ENCODE measurements at places on chromosomes 2 and 18.

- peak; percentile 89 for DNase-seq
Observed at GRCh38 chr2:118309946-118310680, 221.8 kb downstream of the INSIG2 start.

- DNase-seq, result peak; percentile 13
Observed at GRCh38 chr18:12155996-12156395, 62.4 kb downstream of the ANKRD62 start.

DNA sequence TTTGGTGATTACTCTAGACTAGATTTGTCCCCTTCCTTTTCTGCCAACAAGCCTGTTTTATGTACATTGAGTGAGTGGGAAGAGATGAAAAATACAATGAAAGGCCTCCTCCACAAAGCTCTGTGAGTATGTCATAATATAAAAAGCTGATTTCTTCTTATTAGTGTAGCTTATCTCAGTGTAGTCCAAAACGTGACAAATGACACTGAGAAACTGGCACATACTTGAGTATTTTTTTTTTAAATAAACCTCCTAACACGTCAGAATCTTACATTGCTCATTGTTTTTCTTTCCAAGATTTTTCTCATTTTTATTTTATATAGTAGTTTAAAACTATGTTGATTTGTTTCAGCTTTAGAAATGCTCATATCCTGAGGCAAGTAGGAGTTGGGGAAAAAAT is 17.9 kb upstream of the FIGN start:
- DNase-seq, result no peak

DNA sequence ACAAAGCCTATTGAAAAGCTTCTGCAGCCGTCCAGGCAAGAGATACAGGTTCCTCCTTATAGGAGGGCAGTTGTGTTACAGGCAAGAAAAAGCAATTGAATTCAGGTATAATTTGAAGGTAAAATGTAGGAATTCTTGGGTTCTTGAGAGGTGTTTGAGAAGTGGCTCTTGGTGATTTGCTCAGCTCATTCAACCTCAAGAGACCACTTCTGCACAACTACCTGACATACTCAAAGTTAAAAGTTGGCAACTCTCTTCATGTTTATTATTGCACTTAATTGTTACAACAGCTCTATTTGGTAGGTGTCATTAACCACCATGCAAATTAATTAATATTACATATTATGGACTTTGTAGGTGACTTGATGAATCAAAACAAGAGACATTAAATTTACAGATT is 753.2 kb downstream of the ADCYAP1 start:
- DNase-seq, result no peak

- DNase-seq, result no peak
Observed at GRCh38 chr2:32271063-32271462, 6.4 kb upstream of the NLRC4 start.

GRCh38 chr2:157874997-157875640 is 1.0 kb downstream of the ACVR1 start:
- DNase-seq, result peak; percentile 89

DNA sequence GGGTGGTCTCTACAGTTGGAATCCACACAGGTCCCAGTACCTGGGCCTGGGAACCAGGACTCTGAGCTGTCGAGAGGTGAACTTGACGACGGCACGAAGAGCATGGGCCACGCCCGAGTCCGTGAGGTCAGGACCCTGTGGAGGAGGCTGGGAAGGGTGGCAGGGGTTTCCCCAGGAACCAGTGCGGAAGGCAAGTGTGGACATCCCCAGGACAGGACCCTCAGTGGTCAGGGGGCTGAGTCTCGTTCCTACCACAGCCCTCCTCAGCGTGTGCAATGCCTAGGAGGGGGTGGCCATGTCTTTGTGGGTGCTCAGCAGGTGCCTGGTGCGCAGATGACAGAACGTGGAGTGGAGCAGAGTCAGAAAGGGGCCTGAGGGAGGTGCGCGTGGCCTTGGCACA is 335.6 kb upstream of the SALL3 start:
- DNase-seq, result no peak

DNA sequence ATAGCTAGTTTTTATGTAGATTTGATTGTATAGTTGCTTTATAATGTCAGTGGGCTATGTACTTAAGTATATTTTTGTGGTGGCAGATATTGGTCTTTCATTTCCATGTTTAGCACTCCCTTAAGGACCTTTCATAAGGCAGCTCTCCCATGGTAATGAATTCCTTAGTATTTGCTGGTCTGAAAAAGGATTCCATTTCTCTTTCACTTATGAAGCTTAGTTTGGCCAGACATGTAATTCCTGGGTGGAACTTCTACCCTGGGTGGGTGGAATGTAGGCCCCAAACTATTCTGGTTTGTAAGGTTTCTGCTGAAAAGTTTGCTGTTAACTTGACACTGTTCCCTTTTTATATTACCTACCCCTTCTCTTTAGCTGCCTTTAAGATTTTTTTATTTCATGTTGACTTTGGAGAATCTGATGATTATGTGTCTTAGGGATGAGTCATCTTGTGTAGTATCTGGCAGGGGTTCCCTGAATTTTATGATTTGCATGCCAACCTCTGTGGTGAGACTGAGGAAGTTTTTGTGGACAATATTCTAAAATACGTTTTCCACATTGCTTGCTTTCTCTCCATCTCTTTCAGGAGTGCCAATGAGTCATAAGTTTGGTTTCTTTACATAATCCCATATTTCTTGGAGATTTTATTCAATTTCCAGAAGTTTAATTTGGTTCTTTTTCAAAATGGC is 65.4 kb upstream of the VRK2 start:
- no peak for DNase-seq

DNA sequence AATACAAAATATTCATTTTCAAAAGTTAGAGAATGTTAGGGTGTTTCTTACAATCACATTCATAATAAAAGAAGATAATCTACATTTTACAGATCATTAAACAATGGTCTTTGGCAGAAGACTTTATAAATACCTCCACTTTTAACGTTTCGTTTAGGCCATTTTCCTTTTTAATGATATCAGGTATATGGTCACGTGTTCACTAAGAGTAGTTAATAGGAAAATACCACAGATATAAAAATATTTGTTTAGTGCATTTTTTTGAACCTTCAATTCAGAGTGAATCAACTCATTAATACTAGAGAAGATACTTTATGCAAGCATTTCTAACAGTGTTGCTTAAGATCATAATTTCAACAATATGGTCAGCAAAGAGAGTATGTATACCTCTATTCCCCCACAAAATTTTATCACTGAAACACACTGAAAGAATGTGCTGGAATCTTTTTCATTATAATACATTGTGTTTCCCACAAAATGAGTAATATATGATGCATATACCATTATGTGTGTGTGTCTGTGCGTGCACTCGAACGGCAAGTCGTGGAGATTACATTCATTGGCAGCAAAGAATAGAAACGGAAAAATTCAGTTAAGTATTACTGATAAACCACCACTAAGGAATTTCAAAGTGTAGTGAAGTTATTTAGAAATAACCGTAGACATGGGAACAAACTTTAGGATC is 319.9 kb upstream of the THUMPD2 start:
- no peak for DNase-seq

GRCh38 chr2:120526997-120527945 is 181.3 kb downstream of the INHBB start:
- no peak for DNase-seq

- peak; percentile 75 for DNase-seq
Observed at GRCh38 chr2:127157651-127158485, 50.9 kb upstream of the BIN1 start.

DNA sequence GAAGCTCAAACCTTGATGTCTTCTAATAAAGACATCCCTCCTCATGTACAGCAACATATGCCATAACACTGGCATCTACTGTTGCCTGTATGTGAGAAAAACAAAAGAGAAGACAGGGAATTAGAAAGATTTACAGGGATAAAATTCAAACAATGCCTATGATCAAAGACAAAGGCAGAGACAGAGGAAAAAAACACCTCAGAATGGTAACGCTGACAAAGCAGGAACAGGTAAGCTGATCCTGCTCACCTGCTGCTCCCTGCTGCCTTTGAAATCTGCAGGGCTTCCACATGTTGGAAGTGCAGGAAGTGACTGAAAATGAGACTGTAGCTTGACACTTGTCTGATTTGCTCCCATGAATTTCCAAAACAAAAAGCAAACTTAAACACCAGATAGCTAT is 90.2 kb upstream of the DNAJC10 start:
- no peak for DNase-seq

- DNase-seq, result no peak
Observed at GRCh38 chr18:50614838-50615237, 55.0 kb downstream of the MAPK4 start.

- no peak for DNase-seq
Observed at GRCh38 chr2:177322801-177323261, 58.3 kb upstream of the NFE2L2 start.

GRCh38 chr2:197113275-197113711 is 186.8 kb upstream of the PGAP1 start:
- DNase-seq, result peak; percentile 54

- DNase-seq, result no peak
Observed at GRCh38 chr18:36101943-36102342, 27.2 kb downstream of the SLC39A6 start.

- DNase-seq, result no peak
Observed at GRCh38 chr2:233142355-233142897, 82.3 kb downstream of the INPP5D start.

- no peak for DNase-seq
Observed at GRCh38 chr2:126049461-126049860, 606.5 kb upstream of the GYPC start.

GRCh38 chr2:10777842-10778723 is 34.5 kb downstream of the PDIA6 start:
- no peak for DNase-seq

DNA sequence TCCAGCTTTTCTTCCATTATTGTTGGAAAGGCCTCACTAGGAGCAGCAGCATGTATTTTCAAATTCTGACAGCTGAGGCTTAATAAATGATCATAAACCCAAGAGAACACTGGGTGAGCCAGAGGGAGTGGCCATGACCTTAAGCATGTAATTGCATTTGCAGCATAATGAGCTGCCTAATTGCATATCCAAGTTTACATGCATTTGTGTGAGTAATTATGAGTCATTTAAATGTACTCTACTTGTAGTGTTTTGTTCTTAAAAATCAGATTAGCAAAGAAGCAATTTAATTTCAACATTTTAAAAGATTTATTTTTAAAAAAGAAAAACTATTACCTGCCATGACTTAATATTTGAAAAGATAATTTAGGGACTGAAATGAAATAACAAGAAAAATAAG is 74.8 kb downstream of the NOL10 start:
- DNase-seq, result no peak

DNA sequence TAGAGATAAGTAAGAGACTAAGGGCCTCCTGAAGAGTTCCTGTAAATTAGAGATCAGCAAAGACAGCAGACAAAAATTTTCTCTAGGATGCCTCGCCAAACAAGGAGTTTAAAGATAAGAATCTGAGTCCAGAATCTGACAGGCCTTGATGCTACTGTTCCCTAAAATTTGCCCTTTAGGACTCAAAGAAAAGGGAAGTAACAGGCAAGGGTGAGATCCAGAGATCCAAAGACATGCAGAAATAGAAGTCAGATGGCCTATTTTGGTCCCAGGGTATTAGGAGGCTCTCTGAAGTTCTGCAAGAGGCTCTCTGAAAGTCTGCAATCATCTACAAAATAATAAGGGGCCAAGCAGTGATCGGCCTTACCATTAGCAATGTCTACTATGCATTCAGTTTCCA is 33.0 kb downstream of the GALNT5 start:
- DNase-seq, result no peak

GRCh38 chr2:114061566-114062098 is 171.7 kb downstream of the ACTR3 start:
- no peak for DNase-seq

DNA sequence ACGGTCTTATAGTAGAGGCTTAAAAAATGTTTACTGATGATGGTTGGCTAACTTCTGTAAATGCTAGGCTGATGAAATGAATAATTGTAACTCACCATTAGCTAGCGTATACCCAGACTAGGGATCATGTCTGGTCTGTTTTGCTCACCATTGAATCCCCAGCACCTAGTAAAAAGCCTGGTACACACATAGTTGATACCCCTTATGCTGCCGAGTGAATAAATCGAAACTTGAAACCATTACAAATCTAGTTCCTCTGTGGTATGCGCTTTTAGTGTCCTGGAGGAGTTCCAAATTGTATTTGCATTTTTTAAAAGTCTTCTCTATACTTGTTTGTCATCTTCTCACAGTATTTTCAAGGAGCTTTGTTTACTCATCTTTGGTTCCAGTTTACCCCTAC is 1.3 kb downstream of the TAF1B start:
- DNase-seq, result no peak

- no peak for DNase-seq
Observed at GRCh38 chr2:69634196-69634821, 9.2 kb downstream of the AAK1 start.

DNA sequence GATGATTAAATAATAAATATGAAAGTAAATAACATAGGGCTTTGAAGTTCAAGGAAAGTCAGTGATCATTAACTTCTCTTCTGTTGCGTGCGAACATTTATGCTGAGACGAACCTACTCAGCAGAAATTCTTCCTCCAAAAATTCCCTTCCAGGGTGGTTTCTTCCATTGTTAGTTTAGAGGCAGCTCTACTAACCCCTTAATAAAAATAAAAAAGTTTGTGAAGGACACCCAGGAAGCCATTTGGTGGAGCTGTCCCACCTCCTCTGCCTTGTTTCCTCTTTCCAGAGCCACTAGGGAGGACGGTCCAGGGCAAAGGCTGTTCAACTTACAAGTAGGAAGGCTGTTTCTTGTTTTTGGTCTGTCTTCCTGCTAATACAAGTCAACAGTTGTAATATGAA is 2.1 kb upstream of the SMAD2 start:
- no peak for DNase-seq

DNA sequence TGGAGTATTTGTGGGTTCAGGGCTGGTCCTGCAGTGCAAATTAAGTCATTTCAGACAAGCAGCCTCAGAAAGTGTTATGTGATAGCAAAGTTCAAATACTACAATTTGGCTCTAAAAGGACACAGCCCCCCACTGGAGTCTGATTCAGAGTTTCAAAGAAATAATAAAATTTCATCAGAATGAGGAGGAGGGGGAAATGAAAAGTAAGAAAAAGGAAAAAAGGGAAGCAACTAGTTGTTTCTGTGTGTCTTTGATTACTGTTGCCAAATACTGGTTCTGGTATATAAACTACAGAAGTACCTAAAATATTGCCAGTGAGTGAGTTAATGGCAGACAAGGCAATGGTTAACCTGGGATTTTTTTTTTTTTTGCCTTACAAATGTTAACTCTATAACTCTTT is 773.9 kb downstream of the BCL11A start:
- no peak for DNase-seq

GRCh38 chr2:9769171-9770005 is 73.9 kb upstream of the TAF1B start:
- DNase-seq, result peak; percentile 73

DNA sequence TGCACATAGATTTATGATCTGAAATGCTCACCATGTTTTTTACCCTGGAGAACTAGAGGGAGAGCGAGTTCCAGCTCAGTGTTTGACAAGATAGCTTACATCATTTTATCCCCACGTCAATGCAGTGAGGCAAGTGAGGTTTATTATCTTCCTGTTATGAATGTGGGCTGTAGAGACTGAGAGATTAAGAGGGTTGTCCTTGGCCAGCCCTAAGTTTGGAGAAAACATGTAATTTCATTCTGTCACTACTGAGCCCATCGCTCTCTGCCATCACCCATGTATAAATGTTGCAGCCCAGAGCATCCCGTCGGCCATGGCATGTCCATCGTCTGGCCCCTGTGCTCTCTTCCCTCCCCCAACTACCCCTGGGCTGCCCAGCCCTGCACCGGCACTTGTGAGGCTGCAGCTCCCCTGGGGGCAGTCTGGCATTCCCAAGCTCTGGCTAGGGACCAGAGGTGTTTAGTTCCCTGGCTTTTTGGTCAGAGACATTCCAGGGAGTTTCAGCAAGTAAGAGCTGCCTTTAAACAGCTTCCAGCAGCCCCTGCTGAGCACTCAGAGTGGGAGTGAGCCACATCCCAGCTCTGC is 136.7 kb downstream of the ANTXR1 start:
- DNase-seq, result no peak

- DNase-seq, result no peak
Observed at GRCh38 chr18:36490897-36491296, 193.4 kb downstream of the FHOD3 start.
